ENCODE measurements at places on chromosomes 3 and 15.

DNA sequence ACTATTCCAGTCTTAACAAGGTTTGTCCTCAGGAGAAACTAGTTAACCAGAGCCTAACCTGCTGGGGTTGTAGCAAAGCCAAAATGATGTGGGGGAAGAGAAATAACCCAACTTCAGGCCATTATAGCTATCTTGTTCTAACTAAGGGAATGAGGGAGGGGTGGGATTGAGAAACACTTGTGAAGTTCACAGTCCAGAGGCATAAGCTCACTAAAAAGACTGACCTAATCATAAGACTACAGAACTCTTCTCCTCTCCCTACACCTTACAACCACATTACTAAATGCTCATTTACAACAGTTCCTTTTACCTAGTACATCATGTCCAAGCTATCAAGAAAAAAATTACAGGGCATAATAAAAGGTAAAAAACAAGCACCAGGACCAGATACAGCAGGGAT lies 52.8 kb downstream of the UBE3A start:
- DNase-seq, result no peak

- DNase-seq, result peak; percentile 24
These were observed 11.0 kb upstream of the PDCD6IP start for GRCh38 chr3:33787328-33788009.

GRCh38 chr15:97600190-97600589 lies 360.3 kb upstream of the ARRDC4 start:
- no peak for DNase-seq

GRCh38 chr3:174287705-174288104 lies 571.4 kb upstream of the NAALADL2 start:
- DNase-seq, result no peak

- DNase-seq, result no peak
These were observed 40.3 kb downstream of the EIF4E3 start for GRCh38 chr3:71684757-71685386.

DNA sequence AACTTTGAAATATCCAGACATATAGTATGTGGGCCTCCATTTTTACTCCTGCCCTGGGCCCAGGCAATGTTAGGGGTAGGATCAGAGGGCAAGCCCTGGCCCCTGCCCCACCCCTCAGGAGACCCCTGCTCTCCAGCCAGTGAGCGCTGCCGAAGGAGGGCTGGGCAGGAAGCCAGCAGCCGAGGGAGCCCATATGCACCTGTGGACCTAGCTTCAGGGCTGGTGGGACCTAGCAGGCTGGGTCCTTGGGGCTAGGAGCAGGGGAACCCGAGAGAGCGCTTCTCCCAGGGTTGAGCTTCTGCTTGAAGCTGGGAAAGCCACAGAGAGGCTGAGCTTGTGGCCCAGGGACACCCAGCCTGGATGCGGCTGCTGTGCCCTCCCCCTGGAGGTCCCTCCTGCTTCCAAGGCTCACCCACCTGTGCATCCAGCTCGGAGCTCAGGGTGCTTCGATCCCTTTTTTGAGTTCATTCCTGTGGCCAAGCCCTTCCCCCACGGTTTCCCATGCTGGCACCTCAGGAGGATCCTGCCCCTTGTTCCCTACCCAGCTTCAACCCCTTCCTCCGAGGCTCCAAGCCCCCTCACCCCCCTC lies 21.0 kb upstream of the CYP11A1 start:
- no peak for DNase-seq

- DNase-seq, result peak; percentile 64
These were observed 32.7 kb downstream of the STARD9 start for GRCh38 chr15:42608110-42608531.

GRCh38 chr3:193772422-193772763 lies 179.4 kb downstream of the OPA1 start:
- no peak for DNase-seq

- no peak for DNase-seq
These were observed 793.0 kb downstream of the MCTP2 start for GRCh38 chr15:95024351-95024750.

DNA sequence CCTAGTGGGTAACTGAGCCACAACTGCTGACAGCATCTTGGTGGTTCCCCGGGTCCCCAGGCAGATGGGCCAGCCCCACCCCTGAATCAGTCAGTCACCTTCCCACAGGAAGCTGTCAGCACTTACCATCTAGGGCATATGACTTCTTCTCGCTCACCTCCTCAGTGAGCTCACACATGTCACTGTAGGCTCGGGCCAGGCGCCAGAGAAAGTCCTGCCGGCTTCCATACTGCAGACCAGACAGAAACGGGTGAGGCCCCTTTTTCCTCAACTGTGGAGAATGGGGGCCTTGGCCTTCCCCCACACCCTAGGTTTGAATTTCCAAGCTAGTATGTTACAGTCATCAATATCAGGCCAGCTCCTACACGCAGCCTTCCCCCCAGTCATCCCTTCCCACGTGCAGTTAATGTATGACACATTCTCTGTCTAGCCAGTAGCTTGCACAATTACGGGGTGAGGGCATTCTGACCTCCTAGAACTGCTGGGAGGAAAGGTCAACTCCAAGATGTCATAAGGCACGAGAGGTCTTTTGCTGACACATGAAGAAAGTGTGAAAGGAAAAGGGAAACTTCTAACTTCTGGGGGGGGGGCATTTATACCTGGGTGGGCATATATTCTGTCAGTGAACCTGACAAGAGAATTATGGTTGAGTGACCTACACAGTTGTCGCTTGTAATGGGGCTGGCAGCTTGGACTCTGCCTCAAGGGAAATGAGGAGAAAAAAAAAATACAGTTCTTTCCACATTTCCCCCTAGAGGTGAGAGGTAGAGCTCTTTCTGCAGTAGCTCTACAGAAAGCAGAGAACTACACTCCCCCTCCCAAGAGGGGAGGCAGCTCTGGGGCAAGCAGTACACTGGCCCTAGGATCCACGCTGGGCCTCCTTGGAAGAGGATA lies 10.9 kb downstream of the RMDN3 start:
- DNase-seq, result peak; percentile 57

- no peak for DNase-seq
These were observed 30.7 kb downstream of the GRAMD2A start for GRCh38 chr15:72166716-72167417.

GRCh38 chr3:132343018-132343612 lies 25.9 kb downstream of the ACP3 start:
- DNase-seq, result no peak

GRCh38 chr3:183266454-183266853 lies 13.4 kb downstream of the B3GNT5 start:
- no peak for DNase-seq

DNA sequence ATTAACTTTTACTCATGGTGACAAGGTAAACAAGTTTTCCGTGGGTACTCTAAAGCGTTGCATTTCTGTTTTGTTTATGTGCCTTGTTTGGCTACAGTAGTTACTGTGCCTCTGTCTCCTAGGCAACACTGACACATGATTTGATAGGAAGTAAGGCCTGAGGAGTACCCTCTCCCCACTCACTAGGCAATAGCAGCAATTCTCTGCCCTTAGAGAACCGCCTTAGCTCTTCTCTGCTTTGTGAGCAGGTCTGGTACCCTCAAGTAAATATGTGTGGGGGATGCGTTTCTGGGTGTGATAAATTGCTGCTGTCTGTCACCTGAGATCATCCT lies at the start of gene IL5RA:
Gene IL5RA, minus strand, starts transcription at position 76 of the 332 bp plus-strand sequence. CDS start 5,390 bp downstream, outside the sequence.
- DNase-seq, result no peak

- DNase-seq, result no peak
These were observed 132.3 kb downstream of the LRRK1 start for GRCh38 chr15:101051291-101052030.

GRCh38 chr3:115808244-115808643 lies 184.9 kb downstream of the GAP43 start:
- DNase-seq, result no peak

DNA sequence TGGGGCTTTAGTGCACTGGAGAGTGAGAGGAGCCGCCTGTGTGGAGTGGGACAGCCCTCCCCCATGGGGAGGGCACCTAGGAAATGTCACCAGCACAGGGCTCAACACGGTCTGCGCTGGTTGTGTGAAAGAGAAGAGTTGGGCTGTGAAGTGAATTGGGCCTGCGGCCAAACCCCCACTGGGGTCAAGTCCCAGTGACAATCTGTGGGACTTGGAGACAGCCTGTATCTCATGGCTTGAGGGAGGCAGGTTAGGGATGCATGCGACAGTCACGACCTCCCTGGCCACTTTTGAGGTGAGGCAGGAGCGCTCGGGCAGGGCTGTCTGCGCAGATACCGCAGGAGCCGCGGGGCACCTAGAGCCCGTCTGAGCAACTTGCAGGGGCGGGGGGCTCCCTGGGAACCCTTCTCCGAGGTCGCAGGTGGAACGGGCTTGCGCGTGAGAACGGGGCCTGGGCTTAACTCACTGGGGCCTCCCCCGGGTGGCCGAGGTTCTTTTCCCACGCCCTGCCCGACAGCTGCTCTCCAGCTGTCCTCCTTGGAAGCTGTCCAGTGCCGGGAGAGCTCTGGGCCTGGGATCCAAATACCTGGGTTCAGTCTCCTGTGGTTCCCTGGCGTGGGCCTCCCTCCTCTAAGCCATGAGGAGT lies 77.4 kb downstream of the SNRK start:
- DNase-seq, result no peak

DNA sequence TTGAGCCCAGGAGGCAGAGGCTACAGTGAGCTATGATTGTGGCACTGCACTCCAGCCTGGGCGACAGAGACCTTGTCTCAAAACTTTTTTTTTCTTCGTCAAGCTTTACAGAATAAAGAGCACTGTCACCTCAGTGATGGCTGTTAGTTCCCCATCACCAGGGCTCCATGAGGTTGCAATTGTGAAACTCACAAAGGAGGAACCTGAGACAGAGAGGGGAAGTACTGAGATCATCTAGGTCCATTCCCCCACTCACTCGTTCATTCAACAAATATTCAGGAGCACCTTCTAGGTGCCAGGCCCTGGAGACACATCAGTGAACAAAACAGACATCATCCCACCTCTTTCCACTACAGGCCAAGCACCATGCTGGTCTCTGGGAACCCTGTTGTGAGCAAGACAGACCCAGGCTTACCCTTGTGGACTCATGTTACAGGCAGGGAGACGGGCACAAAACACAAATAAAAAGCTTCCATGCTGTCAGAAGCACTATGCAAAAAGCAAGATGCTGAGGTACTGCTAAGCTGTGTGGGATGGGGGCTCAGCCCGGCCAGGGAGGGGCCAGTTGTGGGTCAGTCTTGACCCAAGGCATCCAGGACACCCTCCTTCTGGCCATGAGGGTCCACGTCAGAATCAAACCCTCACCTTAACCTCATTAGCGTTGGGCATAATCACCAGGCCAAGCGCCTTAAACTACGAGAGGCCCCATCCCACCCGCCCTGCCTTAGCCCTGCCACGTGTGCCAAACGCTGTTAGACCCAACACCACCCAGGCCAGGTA lies 2.1 kb upstream of the RHO start:
- no peak for DNase-seq

DNA sequence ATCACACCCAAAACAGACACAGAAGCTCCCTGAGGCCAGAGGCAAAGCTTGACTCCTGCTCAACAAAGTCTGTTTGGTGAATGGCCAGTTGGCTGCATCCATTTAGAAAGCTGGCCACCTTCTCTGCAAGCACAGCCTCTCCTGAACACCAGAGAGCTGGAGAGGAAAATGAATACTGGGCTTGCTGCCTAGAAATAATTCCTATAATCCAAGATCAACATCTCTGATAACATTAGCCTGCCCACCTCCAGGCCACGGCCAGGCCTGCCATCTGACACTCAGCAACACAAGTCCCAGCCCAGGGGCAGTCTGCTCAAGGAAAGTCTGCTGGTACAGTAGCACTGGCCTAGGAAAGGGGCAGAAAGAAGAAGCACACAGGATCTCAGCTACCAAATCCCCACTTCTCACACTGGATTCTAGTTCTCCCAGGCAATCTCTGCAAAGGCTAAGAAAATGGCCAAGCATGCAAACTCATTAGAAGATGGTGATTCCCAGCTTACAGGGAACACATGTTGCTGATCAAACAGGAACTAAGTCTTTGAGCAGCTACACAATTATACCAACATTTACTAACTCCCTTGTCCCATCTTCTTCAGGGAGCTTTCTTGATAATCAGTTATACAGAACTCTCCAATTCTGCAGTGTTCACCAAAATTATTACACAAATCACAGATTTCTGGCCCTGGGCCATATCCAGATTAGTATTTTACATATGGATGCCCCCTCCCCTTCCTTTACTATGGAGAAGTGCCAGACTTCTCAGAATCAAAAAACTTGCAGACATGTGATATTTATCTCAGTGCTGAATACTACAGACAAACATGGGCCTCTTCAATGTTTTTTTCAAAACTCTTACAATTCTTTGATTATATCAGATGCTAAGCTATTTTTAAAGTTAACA lies 9.9 kb downstream of the TBC1D2B start:
- no peak for DNase-seq

- DNase-seq, result no peak
These were observed 185.5 kb downstream of the ADAMTS9 start for GRCh38 chr3:64502284-64502683.

DNA sequence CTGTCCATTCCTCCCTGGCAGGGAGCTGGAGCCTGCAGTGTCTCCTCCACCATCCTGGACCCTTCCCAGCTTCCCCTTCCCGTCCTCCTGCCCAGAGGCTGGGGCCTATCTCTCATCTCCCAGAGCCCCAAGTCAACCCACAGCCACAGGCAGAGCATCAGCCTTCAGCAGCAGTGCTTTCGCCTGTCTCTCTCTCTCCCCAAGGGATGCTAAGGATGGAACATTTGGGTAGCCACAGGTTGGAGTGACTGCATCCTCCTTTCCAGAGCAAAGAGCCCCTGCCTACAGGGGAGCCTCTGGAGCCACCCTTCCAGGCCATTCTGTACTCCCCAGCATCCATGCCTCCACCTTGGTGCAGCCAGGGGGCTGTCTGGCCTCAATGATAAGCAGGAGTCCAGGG lies 4.2 kb downstream of the PLCB2 start:
- no peak for DNase-seq

GRCh38 chr3:142725357-142725739 lies 1.5 kb downstream of the TRPC1 start:
- no peak for DNase-seq
